CD4-positive, alpha-beta T cell treated with Interleukin-17A for 1 hour (primary cell): ENCODE measurements at places on chromosomes 3 and 15.
A peak's percentile ranks its signal among the peaks of the same experiment; 100 is the strongest.

DNA sequence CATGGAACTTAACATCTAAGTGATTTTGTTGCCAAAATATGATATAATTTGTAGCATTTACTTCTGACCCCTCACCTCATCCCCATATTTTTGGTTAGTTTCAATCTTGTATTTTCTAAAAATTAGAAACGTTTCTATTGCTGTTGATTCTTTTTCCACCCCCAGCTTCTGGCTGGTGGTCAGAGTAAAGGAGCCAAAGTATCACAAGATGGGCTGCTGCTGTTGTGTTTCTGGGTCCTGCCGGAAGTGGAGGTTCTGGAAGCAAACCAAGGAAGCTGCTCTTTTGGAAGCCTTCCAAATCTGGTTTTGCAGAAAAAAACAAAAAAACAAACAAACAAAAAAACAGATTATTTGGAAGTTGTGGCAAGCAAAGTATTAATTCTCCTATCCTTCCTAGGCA, 221.1 kb upstream of the P2RY1 start:
- no peak for DNase-seq

- DNase-seq, result no peak
These were observed 24.7 kb upstream of the ZNF639 start for GRCh38 chr3:179297971-179298725.

GRCh38 chr15:86608461-86609205, 529.0 kb downstream of the AGBL1 start:
- DNase-seq, result no peak

DNA sequence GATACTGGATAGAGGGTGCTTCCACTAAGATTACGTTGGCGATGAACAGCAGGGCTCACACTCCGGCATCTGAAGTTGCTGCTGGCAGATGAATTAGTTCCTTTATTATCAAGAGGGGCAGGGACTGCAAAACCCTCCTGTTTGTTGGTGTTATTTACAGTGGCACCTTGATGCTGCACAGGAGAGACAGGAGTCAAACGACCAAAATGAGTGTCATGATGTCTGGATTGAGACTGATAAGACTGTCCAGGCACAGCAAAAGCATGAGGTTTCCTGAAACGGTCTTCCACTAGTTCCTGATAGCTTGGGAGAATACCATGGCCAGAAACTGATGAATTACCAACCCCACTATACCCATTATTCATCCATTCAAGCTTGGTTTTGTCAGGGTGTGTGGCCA, 100.8 kb upstream of the NEDD4 start:
- DNase-seq, result no peak

GRCh38 chr3:42591811-42592210, 1.2 kb downstream of the SS18L2 start:
- no peak for DNase-seq

GRCh38 chr3:179098388-179099077, 26.9 kb upstream of the ZMAT3 start:
- no peak for DNase-seq

GRCh38 chr3:112477891-112478290, 21.4 kb downstream of the BTLA start:
- DNase-seq, result no peak

DNA sequence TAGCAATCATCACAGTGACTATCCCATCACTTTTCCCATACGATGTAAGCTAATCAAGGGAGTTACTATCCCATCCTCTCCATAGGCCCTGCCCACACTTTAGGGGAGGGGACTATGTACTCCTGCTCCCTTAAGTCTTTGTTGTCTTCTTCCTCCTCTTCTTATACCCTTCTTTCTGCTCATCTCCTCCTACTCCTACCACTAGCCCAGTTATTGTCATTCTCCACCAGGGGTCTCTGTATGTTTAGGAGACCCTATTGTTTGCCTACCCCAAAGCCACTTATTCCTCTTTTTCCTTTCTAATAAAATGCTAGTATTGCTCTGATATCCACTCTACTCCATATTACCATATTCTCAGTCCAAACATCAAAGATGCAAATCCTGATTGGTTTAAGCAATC, 27.8 kb downstream of the STAC start:
- DNase-seq, result no peak

DNA sequence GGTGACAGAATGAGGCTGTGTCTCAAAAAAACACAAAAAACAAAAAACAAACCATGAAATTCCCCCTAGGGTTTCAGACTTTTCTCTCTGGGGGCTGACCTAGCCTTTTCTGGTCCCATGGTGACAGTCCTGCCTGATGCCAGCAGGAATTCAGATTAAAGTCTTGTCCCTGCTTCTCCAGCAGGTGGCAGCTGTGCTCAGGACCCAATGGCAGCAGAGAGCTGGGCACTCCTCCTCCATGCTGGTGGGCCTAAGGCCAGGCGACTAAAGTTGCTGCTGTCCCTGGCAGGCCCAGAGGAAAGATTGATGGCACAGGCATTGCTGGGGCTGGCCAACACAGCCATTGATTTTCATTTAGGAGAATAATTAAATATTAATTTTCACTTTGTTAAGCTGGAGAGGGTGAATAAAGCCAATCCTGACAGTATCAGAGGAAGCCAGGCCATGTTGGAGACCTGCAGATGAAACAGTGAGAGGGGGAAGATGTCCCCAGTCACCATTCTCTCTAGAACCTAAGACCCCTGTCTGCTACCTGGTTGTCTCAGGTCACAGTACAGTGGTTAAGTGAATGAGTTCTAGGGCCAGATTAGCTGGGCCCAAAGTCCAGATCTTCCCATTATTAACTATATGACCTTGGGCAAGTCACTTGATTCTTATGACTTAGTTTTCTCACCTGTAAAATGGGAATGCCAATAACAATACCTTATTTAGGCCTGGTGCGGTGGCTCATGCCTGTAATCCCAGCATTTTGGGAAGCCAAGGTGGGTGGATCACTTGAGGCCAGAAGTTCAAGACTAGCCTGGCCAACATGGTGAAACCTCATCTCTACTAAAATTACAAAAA, 7.1 kb downstream of the CELF6 start:
- DNase-seq, result peak; percentile 70
